ENCODE measurements at places on chromosomes 4 and X.

DNA sequence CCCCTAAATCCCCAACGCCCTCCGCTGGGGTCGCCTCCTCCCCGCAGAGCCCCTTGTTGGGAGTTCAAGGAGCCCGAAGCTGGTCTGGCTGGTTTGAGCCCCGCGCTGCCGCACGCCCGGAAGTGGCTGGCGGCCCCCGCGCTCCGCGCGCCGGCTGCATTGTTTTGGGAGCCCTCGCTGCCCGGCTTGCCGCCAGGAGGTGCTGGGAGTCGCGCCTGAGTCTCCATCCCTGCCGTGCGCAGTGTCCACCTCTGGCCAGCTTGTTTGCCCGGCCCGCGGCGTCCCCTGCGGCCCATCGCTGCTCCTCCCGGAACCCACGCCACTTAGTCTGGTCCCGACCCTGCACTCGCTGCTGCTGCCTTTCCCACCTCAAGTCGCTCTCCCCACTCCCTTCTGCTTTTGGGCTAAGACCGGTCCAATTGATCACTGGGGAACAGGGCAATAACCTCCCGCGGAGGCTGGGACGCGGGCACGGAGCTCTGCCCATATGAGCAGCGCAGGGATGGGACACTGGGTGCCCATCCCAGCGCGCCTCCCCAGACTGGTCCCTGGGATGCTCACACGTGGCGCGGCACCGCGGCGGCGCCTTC, 2.2 kb upstream of the SFRP2 start:
- no peak for DNase-seq

DNA sequence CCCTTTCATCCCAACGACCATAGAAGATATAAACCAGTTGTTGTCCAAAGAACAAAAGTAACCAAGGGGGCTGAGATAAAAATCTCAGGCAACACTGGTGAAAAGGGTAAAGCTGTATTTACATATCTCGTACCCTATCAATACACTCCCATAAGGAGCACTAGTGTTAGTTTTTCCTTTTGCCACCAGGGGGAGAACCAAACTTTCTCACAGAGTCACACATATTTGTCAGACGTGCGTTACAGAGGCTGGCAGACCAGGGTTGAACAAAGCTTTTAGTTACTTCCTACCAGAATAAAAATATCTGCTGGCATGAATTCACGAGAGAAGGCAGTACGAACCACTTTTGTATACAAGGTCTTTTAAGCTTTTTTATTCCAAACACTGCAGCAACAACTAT, 88.3 kb downstream of the AMELX start:
- DNase-seq, result no peak

- DNase-seq, result no peak
Observed at GRCh38 chrX:40177942-40178715, 80.4 kb upstream of the BCOR start.

- DNase-seq, result no peak
Observed at GRCh38 chr4:154065368-154065767, 276.5 kb upstream of the SFRP2 start.

DNA sequence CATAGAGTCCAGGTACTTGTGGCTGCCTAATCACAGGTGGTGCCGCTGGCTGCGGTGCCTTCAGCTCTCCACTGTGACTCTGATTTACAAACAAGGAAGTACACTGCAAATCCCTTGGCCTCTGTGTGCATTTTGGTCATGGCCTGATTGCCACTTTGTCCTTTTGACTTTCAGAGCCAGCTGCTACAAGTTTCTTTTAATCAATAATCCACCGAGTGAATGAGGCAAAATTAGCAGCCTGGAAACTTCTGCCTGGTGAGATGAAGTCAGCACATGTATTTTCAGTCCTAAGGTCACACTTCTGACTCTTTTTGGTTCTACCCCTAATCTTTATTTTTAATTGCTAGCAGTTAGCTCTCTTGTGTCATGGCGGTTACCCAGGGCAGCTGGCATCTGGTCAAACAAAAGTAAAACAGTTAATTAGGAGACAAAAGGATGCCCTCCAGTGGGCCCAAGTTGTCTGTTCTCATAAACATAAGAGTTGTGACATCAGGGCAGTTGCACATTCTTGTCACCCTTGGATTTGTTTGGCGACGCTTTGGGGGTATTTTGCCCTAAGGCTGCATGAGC, 62.3 kb upstream of the LNX1 start:
- DNase-seq, result peak; percentile 87

- DNase-seq, result no peak
Observed at GRCh38 chr4:160265014-160265413, 1162.1 kb downstream of the RAPGEF2 start.

DNA sequence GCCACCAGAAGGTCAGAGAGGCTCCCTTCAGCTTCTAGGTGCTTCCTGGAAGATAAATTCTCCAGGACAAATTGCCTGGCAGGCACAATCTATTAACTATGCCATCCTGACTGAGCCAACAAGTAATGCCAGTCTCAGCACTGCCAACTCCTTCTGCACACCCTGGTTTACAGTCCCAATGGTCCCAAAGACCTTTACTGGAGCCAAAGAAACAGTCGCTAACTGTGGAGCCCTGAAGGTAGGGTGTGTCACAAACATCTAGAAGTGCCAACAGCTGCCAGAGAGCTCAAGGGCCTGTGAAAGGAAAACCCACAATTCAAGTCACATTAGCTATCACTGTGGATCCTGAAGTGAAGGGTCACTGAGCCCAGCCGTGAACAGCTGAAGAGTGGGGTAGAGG, 34.9 kb upstream of the CITED1 start:
- DNase-seq, result peak; percentile 48

DNA sequence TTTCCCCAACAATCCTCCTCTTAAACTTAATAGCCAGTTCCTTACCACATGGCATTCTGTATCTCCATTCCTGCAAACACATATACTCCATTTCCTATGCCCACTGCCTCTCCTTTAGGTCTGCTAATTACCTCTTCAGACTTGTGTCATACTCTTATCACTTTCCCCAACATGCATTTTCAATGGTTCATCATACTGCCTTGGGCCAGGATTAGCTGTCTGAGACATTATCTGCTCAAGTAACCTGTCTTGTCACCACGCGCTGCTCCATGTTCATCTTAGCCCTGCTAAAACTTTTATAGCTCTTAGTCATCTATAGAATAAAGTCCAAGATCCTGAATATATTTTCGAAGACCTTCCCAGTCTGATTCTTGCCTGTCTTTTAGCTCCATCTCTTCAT, 224.1 kb upstream of the GK2 start:
- DNase-seq, result no peak
